ENCODE measurements at places on chromosomes 1 and 21.

GRCh38 chr1:31570906-31571305, 5.4 kb upstream of the TINAGL1 start:
- no peak for DNase-seq

DNA sequence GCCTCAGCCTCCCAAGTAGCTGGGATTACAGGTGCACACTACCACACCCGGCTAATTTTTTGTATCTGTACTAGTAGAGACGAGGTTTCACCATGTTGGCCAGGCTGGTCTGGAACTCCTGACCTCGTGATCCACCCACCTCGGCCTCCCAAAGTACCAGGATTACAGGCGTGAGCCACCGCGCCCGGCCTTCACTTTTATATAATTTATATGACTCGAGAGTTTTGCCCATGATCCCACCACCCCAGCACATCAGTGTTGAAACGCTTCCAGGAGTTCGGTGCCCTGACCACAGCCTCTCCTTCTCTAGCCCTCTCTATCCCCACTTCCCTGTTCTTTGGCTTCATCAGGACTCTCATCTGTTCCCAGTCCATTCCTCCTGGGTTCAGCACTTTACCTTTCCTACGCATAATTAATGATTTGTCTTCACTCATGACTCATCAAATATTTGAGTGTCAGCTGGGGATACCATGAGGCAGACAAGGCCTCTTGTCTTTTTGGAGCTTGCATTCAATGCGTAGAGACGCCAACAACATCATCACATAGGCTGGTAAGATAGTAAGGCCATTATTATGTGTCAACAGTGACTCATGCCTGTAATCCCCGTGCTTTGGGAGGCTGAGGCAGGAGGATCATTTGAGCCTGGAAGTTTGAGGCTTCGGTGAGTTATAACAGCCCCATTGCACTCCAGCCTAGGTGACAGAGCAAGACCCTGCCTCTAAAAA, 1.4 kb downstream of the PMF1 start:
- DNase-seq = no peak

GRCh38 chr1:100050139-100050538, 80.3 kb downstream of the SLC35A3 start:
- DNase-seq = no peak

GRCh38 chr1:181806746-181807145, 254.8 kb downstream of the ZNF648 start:
- DNase-seq = no peak

DNA sequence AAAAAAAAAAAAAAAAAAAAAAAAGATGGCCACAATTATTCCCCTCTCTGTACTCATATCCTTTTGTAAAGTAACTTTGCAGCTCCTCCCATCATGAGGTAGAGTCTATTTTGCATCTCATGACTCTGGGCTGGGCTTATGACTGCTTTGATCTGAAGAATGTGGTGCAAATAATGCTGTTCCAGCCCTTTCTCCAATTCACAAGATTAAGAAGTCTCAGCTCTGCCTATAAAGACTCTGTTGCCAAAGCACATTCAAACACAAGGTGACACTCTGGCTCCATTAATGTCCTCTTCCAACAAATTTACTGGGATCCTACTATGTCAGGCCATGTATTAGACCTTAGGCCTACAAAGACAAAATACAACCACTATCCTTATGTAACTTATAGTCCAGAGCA, 64.8 kb upstream of the PTCH2 start:
- no peak for DNase-seq
